ENCODE measurements at places on chromosomes 3 and 15. TPM values are rescaled to one million over a fixed set of nuclear protein-coding genes. Genes with fewer than 3 reads are reported as not detected.

Gene TUBGCP4
- total RNA-seq = 14.6 TPM

Gene LMOD3
- not detected for total RNA-seq

Gene FLNB
- 228 TPM for total RNA-seq

Gene RTP3
- not detected for total RNA-seq

Gene RSRC1
- 20.8 TPM for total RNA-seq
